ENCODE measurements at places on chromosomes 12 and 14. TPM values are rescaled to one million over a fixed set of nuclear protein-coding genes. Genes with fewer than 3 reads are reported as not detected.

- H3K36me3 ChIP-seq, result no peaks in the 10 kb centered on the region
- H3K27ac ChIP-seq, result no peak overlapping the region
- H3K27me3 ChIP-seq, result peaks cover 94% of the 10 kb centered on the region
- no peak overlapping the region for H3K4me3 ChIP-seq
- DNase-seq, result no peak
Measured at GRCh38 chr12:4283512-4284255, 10.1 kb downstream of the CCND2 start.

Gene LRRK2
- polyA plus RNA-seq, result 0.08 TPM

- H3K27ac ChIP-seq, result no peak overlapping the region
- H3K36me3 ChIP-seq, result no peaks in the 10 kb centered on the region
- H3K4me1 ChIP-seq, result no peaks in the 10 kb centered on the region
- peaks cover 20% of the 10 kb centered on the region for H3K27me3 ChIP-seq
Measured at GRCh38 chr14:36222952-36223468, 46.5 kb upstream of the PTCSC3 start.

Gene C1QL4
- 9.8 TPM for polyA plus RNA-seq

DNA sequence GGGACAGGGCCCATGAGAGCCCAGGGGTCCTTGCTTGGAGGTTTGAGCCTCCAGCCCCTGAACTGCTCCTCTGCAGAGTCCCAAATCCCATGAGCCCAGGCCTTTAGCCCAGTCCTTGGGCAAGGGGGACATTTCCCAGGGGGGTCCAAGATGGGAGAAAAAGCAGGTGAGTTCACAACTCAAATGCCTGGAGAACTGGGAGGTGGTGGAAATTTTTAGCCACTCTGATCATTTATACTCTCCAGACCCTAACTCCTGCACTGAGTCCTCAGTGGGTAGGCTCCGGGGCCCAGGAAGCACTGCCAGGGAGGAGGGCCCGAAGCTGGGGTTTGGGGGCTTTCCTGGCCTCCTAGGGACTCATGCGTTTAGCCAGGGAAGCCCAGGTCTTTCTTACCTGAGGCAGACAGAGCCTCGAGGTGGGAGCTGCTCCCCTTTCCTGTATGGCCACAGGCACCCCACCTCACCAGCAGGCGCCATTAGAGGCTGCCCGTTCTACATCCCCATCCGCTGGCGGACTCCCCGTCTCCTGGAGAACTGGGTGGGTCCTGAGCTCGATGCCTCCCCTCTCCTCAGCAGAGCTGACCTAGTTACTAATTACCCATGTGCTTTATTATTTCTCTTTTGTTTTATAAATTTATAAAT, 998 bp downstream of the HNF1A start:
- H3K4me3 ChIP-seq, result no peak overlapping the region
- no peak overlapping the region for H3K27ac ChIP-seq
- H3K36me3 ChIP-seq, result no peaks in the 10 kb centered on the region
- H3K4me1 ChIP-seq, result peaks cover 2% of the 10 kb centered on the region
- H3K27me3 ChIP-seq, result no peaks in the 10 kb centered on the region

DNA sequence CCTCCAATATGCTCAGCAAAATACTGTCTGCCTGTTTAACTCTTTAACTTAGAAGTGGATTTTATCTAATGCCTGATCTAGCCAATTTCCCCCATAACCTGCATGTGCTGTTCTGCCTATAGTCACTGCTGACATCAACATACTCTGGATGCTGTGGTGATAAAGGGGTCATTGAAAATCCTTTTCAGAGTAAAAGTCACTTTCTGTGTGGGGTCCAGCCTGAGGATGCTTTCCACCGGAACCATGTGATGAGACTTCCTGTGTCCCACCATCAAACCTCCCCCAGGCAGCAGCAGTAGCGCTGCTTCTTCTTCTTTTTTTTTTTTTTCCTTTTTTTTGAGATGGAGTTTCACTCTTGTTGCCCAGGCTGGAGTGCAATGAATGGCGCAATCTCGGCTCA, 607.0 kb downstream of the BCL11B start:
- no peak overlapping the region for H3K4me3 ChIP-seq
- H3K27ac ChIP-seq, result no peak overlapping the region
- H3K4me1 ChIP-seq, result no peaks in the 10 kb centered on the region

Gene A2ML1
- not detected for polyA plus RNA-seq

Gene POTEM
- 0.25 TPM for polyA plus RNA-seq

GRCh38 chr12:92503029-92503931, 199.5 kb upstream of the PLEKHG7 start:
- H3K27ac ChIP-seq, result no peak overlapping the region
- H3K4me3 ChIP-seq, result no peak overlapping the region
- no peak for DNase-seq
- H3K4me1 ChIP-seq, result no peaks in the 10 kb centered on the region
- H3K27me3 ChIP-seq, result no peaks in the 10 kb centered on the region

- H3K36me3 ChIP-seq, result no peaks in the 10 kb centered on the region
- no peak overlapping the region for H3K27ac ChIP-seq
- no peaks in the 10 kb centered on the region for H3K4me1 ChIP-seq
- no peak for DNase-seq
- no peak overlapping the region for H3K4me3 ChIP-seq
Measured at GRCh38 chr12:84950971-84951546, 38.5 kb upstream of the SLC6A15 start.

Gene JPH4
- 8.8 TPM for polyA plus RNA-seq

GRCh38 chr12:116759783-116760621, 21.9 kb downstream of the RNFT2 start:
- no peaks in the 10 kb centered on the region for H3K4me1 ChIP-seq
- no peaks in the 10 kb centered on the region for H3K36me3 ChIP-seq
- no peak overlapping the region for H3K4me3 ChIP-seq

- H3K27ac ChIP-seq, result no peak overlapping the region
- H3K4me3 ChIP-seq, result no peak overlapping the region
- peaks cover 53% of the 10 kb centered on the region for H3K36me3 ChIP-seq
- no peaks in the 10 kb centered on the region for H3K4me1 ChIP-seq
- H3K27me3 ChIP-seq, result no peaks in the 10 kb centered on the region
Measured at GRCh38 chr12:120169946-120170345, 24.6 kb downstream of the GCN1 start.

- no peaks in the 10 kb centered on the region for H3K27me3 ChIP-seq
- H3K4me3 ChIP-seq, result peak overlapping the region; percentile 68
- no peaks in the 10 kb centered on the region for H3K36me3 ChIP-seq
- H3K27ac ChIP-seq, result peak overlapping the region; percentile 84
- no peaks in the 10 kb centered on the region for H3K4me1 ChIP-seq
Measured at GRCh38 chr14:39266871-39267607, 33.3 kb downstream of the MIA2 start.

- H3K27ac ChIP-seq, result no peak overlapping the region
- H3K36me3 ChIP-seq, result no peaks in the 10 kb centered on the region
- H3K4me1 ChIP-seq, result no peaks in the 10 kb centered on the region
- DNase-seq, result no peak
Measured at GRCh38 chr14:85301506-85301905, 228.4 kb upstream of the FLRT2 start.

Gene SLC11A2
- 45.0 TPM for polyA plus RNA-seq

DNA sequence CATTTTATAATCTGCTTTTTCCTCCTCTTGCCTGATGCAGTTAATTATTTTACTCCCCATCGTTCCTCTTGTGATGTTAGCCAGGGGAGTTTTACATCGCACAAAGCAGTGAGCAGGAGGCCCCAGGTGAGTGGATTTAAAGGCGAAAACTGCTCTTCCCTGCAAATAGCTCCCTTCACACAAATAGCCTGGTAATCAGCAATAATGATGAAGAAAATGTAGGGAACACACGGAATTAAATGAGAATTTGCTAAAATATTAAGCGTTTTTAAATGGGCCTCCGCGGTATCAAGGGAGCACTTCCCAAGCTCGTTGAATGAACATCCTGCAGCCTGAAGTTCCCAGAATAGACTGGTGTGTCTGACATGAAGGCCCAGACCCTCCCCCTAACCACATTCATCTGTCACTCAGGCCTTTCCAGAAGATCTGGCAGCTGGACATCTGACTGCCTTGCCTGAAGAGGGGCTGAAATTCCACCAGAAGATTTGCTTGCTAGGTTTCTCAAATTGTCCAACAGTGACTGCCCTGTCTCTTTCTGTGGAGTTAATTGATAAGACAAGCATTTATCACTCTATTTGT, 127.2 kb downstream of the CCDC60 start:
- no peaks in the 10 kb centered on the region for H3K36me3 ChIP-seq
- H3K27ac ChIP-seq, result no peak overlapping the region
- no peak overlapping the region for H3K4me3 ChIP-seq
- H3K27me3 ChIP-seq, result no peaks in the 10 kb centered on the region
- no peak for DNase-seq

DNA sequence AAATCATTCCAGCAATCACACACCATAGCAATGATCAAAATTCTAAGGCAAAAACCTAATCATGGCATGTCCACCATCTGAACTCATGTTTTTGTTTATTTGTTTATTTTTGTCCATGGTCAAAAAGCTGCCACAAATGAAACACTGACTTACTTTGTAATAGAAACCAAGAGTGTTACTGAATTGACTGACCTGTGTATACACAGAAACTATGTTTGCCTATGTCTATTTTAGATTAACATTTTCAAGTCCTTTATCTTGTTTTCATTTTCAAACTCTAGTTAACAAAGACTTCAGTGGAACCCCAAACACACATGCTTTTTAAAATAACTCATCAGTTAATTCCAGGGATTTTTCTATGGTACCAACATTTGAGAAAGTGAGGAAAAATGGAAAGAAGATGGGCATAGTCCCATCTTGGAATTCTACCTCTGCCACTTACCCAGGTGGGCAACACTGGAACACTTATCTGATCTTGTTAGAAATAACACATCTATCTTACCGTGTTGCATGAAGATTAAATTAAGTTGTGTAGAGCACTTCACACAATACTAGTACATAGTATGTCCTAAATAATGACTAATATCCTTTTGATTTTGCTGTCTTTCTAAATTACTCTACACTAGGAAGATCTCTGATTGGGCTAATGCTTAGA, 6.4 kb downstream of the LUM start:
- H3K27me3 ChIP-seq, result no peaks in the 10 kb centered on the region
- H3K27ac ChIP-seq, result peak overlapping the region; percentile 10
- DNase-seq, result no peak
- peaks cover 14% of the 10 kb centered on the region for H3K36me3 ChIP-seq

DNA sequence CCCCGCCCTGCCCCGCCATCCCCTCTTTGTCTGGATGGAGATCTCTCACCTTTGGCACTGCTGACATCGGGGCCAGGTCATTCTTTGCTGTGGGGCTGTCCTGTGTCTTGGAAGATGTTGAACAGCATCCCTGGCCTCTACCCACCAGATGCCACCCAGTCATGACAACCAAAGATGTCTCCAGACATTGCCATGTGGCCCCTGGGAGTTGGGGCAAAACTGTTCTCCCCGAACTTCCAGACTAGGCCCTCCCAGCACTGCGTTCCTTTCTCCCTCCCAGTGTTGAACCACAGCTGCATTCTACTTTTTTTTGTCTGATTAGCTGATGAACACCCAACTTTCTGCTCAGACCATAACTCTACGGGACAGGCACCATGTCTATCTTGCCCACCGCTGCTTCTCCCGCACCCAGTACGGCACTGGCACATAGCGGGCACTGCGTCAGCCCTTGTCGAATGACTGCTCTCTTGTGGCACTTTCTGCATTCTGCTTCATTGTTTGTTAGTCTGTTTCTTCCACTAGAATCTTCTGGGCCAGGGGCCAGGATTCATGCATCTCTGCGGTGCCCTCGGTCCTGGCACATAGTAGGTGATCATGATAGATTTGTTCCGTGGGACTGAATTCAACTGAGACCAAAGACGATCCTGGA, 13.1 kb upstream of the MYL2 start:
- no peaks in the 10 kb centered on the region for H3K36me3 ChIP-seq
- no peaks in the 10 kb centered on the region for H3K27me3 ChIP-seq
- H3K27ac ChIP-seq, result no peak overlapping the region

Gene LPAR5
- polyA plus RNA-seq, result 0.03 TPM

DNA sequence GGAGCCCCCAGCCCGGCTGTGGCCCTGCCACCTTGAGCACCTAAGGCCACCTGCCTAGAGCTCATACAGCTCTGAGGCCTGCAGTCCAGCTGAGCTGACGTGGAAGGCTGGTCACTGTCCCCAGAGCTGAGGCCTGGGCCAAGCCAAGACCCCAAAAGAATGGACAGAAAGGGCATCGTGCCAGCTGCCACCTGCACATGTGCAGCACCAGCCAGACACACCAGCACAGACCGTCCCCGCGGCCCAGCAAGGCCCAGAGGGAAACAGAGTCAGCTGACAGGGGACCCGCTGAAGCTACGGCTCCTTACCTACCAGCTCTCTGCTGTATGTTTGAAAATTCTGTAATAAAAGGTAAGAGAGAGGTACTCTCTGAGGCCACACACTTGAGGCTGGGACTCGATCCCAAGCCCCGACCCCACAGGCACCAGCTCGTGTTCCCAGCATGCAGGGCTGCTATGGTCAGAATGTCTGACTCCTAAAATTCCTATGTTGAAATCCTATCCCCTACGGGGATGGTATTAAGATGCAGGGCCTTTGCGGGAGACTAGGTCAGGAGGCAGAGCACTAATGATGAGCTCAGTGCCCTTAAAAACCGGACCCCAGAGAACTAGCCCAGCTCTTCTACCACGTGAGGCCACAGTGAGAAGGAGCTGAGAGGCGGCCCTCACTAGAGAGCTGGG, 25.4 kb downstream of the BRF1 start:
- DNase-seq, result no peak
- no peaks in the 10 kb centered on the region for H3K36me3 ChIP-seq
- H3K4me3 ChIP-seq, result no peak overlapping the region
- H3K4me1 ChIP-seq, result no peaks in the 10 kb centered on the region

DNA sequence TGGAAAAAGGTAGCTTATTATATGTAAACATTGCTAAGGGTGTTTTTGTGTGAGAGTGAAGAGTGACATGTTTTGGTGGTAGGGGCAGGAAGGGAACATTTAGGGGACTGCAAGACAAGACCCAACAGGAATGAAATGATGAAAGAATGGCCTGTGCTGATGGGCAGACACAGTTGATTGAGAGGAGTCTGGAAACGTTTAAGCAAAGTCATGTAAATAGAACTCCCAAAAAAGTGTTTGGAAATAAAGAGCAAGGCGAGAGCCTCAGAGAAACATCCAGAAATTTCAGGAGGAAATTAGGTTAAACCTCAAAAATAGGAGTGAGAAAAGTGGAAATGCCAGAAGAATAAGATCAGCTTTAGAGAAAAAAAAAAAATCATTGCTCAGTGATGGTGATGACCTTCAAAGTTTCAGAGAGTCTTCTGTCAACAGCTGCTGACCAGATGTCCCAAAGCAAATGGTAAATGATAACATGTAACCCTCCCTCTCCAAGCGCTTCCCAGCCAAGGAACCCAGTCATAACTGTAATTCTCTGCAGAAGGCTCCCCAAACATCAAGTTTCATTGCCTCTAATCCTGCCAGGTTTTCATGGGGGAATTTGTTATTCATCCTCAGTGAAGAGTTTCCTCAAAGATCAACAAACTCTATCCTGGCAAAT, 223.2 kb upstream of the FAR2 start:
- H3K4me1 ChIP-seq, result no peaks in the 10 kb centered on the region
- H3K27me3 ChIP-seq, result no peaks in the 10 kb centered on the region
- no peaks in the 10 kb centered on the region for H3K36me3 ChIP-seq
- no peak overlapping the region for H3K4me3 ChIP-seq

DNA sequence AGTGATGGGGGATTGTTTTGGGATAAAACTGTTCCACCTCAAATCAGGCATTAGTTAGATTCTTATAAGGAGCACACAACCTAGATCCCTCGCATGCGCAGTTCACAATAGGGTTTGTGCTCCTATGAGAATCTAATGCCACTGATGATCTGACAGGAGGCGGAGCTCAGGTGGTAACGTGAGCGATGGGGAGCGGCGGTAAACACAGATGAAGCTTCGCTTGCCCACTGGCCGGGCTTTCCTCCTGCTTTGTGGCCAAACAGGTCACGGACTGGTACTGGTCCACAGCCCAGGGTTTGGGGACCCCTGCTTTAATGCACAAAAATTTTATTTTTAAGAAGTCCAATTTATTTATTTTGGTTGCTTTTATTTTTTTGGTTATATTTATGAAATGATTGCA, 238.8 kb downstream of the AACS start:
- H3K27me3 ChIP-seq, result no peaks in the 10 kb centered on the region
- no peaks in the 10 kb centered on the region for H3K36me3 ChIP-seq
- no peaks in the 10 kb centered on the region for H3K4me1 ChIP-seq
- DNase-seq, result no peak
- H3K27ac ChIP-seq, result no peak overlapping the region
- no peak overlapping the region for H3K4me3 ChIP-seq
